ENCODE measurements at places on chromosomes 3 and 15. TPM values are rescaled to one million over a fixed set of nuclear protein-coding genes. Genes with fewer than 3 reads are reported as not detected.

Gene SH2D7
- total RNA-seq = not detected

Gene SAMMSON
- total RNA-seq = not detected

Gene CHRNB4
- total RNA-seq = not detected

Gene CD200R1
- total RNA-seq = not detected

Gene TARS3
- 10.1 TPM for total RNA-seq

Gene KLHL40
- not detected for total RNA-seq
